ENCODE measurements at places on chromosomes 1 and 21.

DNA sequence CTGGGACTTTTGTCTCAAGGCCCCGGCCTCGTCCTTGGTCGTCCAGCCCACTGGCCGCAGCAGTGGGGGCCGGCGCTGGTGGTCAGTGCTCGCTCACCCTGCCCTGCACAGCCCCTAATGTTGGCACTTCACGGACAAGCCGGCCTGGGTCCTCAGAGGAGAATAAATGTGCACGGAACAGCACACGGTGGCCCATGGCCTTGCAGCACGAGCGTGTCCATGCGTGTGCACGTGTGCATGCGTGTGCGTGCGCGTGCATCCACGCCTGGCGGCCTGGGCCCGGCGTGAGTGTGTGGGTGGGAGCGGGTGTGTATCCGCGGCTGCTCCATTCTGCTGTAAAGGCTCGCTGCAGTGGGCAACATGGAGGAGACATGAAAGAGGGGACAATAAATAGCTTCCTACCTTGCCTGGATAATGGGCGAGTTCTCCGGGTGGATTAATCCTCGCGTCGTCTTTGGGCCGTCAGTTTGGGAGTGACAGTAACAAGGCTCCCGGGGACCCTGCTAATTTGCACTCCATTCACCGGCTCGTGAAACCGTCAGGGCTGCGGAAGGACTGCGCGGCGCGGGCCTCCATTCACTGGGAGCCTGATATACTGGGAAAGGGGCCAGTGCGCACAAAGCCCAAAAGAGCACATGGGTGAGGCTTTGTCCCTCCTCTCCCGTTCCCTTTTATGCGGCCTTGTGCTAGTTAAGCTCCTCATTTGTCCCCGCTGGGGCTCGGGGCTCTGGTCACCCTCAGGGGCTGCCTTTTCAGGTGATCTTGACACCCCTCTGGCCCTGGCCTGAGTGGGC is 142.8 kb downstream of the PRDM16 start:
- no peak for DNase-seq

GRCh38 chr1:221887415-221887746 is 145.5 kb upstream of the DUSP10 start:
- DNase-seq = no peak

DNA sequence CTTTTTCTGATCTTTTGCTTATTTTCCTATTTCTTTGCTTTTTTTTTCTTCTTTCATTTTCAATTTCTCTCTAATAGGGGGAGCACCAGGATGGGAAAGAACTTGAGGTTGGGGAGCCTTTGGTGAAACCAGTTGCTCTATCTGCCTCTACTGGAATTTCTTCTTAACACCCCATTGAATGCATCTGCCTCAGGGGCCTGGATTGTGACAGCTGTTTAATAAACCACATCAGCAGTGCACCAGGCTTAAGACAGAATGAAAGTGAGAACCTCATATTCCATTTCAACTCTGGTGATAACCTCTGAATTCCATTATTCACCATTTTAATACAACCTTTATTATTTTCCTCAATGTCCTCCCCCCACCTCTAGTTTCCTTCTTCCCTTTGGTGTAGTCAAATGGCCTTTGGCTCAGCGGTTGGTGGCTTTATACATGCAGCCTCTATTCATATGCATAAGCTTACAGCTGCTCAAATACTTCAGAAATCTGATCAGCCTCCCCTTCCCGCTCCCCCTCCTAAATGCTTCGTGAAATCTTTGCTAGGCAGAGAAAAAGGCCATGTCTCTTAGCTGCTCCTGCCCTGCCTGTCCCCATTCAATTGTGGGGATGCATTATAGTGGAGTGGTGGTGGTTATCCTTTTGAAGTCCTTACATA is 537.3 kb upstream of the PLXNA2 start:
- peak; percentile 83 for DNase-seq

GRCh38 chr1:185912504-185912903 is 178.3 kb downstream of the HMCN1 start:
- no peak for DNase-seq

GRCh38 chr1:156927215-156928042 is 7.0 kb downstream of the LRRC71 start:
- peak; percentile 77 for DNase-seq

DNA sequence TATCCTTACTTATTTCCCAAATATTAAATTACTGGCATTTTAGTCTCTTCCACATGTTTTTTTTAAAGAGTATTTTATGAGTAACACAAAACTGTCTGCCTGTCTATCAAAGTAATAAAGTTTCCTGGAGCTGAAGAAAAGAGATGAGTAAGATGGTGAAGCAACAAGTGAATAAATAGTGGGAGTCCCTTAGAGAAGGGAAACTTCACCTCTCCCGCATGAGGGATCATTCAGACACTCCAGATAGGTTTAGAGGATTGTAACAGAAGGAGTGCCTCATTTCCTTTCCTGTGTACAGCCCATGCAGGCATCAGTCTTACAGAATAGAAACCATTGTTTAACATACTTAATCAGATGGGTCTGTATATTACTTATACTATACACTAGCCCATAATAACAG is 205.7 kb downstream of the USP25 start:
- DNase-seq = no peak

All from NCI-H2081 (cell line).